Fibroblast of the conjunctiva (primary cell): ENCODE measurements at places on chromosomes 7 and 10.

- DNase-seq: no peak
Observed at GRCh38 chr10:123565691-123566660, 100.2 kb upstream of the GPR26 start.

- DNase-seq: no peak
Observed at GRCh38 chr10:77091597-77092165, 545.9 kb downstream of the KCNMA1 start.

DNA sequence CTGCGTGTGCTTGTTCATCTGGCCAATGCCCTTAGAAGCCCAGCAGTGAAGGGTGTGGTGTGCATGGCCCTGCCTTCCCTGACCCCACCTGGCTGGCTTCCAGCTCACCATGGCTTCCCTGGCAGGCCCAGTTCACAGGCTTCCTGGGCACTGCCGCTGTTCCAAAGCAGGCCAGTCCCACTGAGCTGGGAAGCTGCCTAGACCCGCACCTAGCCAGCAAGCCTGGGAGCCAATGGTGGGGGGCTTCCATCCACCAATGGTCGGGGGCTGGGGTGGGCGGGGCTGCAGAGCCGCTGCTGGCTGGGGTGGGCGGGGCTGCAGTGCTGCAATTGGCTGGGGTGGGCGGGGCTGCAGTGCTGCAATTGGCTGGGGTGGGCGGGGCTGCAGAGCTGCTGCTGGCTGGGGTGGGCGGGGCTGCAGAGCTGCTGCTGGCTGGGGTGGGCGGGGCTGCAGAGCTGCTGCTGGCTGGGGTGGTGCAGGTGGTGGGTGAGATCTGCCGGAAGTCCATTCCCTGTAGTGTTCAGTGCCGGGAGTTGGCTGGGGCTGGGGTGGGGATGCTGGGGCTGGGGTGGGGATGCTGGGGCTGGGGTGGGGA lies 12.4 kb downstream of the CALY start:
- peak; percentile 21 for DNase-seq

DNA sequence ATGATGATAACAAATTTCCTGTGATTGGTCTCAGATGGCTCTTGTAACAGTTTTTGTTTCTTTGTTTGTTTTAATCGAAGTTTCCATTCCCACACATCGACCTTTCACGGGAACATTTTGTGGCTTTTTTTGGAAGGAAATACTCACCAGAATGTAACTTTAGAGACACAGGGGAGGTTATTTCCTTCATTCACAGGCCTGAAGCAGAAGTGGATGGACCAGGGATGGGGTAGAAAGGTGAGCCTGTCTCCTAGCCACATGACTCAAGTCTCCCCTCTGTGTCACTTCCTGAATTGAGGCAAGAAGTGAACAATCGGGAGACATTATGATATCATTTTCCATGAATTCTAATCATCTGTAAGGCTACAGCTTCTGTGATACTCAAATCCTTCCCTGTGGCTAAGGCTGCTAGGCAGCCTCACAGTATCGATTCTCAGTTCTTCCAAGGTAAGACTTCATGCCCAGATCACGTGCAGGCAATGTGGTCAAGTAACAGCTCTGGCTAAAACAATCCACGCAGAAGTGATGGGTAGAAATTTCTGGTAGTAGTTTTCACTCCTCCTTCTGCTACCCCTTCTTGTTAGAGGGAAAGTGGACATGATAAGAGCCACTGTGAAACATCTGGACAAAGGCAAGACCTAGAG lies 203.9 kb upstream of the NEBL start:
- DNase-seq: peak; percentile 43

- DNase-seq: no peak
Observed at GRCh38 chr7:38178695-38179344, 775 bp downstream of the STARD3NL start.
